ENCODE measurements at places on chromosomes 12 and 14. TPM values are rescaled to one million over a fixed set of nuclear protein-coding genes. Genes with fewer than 3 reads are reported as not detected.

TMPRSS12 gene
- not detected for total RNA-seq

- no peak for ATAC-seq
- H3K4me1 ChIP-seq, result peaks cover 61% of the 10 kb centered on the region
- H3K27ac ChIP-seq, result peak overlapping the region; percentile 89
- H3K36me3 ChIP-seq, result no peaks in the 10 kb centered on the region
- H3K4me3 ChIP-seq, result peak overlapping the region; percentile 82
Observed at GRCh38 chr12:54358191-54358944, 5.9 kb downstream of the GPR84 start.

GRCh38 chr14:70962935-70963334 lies 55.7 kb downstream of the PCNX1 start:
- no peaks in the 10 kb centered on the region for H3K4me1 ChIP-seq
- H3K36me3 ChIP-seq, result no peaks in the 10 kb centered on the region
- no peaks in the 10 kb centered on the region for H3K27me3 ChIP-seq
- H3K4me3 ChIP-seq, result no peak overlapping the region
- H3K27ac ChIP-seq, result no peak overlapping the region

GRCh38 chr14:92952481-92953298 lies 29.7 kb downstream of the CHGA start:
- peaks cover 88% of the 10 kb centered on the region for H3K36me3 ChIP-seq
- H3K4me3 ChIP-seq, result no peak overlapping the region
- no peaks in the 10 kb centered on the region for H3K27me3 ChIP-seq
- H3K27ac ChIP-seq, result peak overlapping the region; percentile 32
- ATAC-seq, result peak; percentile 11
- peaks cover 11% of the 10 kb centered on the region for H3K4me1 ChIP-seq

DNA sequence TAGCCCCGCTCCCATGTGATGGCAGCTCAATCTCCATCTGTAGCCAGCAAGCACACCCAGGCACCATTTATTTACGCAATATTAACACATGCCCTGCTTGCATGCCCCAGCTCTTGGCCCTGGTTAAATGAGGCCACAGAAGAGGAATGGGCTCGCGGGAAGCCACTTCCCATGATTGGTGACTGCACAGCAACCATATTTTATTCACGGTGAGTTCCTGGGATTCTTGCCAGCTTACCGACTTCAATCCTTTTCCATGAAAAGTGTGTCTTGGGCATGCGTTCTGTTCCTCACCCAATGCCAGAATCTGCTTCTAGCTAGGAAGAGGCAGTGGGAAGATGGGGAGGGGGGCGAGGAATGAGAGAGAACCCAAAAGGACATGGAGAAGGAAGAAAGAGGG lies 54.7 kb downstream of the PITPNM2 start:
- peak overlapping the region; percentile 65 for H3K27ac ChIP-seq
- peaks cover 25% of the 10 kb centered on the region for H3K4me1 ChIP-seq
- H3K4me3 ChIP-seq, result no peak overlapping the region
- no peak for ATAC-seq

- H3K36me3 ChIP-seq, result no peaks in the 10 kb centered on the region
- no peaks in the 10 kb centered on the region for H3K4me1 ChIP-seq
- H3K27ac ChIP-seq, result no peak overlapping the region
- no peak overlapping the region for H3K4me3 ChIP-seq
- no peak for ATAC-seq
- H3K27me3 ChIP-seq, result peaks cover 94% of the 10 kb centered on the region
Observed at GRCh38 chr12:51818566-51819300, 29.8 kb downstream of the FIGNL2 start.

Measured in gastroesophageal sphincter (tissue), 4 donors.